ENCODE measurements at places on chromosomes 5 and 9.

- no peak for DNase-seq
Measured at GRCh38 chr9:95268681-95269080, 48.8 kb downstream of the FANCC start.

DNA sequence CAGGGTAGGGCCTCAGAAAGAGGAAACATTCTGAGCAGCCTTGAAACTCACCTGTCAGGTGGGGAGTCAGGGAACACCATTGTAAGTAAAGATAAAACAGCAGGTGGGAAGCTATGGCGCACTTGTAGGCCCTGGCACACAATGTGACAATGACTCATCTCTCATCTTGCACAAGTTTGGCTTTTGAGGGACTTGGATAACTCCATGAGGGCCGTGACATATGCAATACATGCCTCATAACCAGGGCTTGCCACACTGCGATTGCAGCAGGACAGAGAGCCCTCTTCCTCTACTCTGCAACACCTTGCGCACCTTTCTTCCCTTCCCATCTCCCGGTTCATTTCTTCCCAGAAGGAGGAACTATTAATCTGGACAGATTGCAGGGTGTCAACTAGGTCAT is 144.9 kb downstream of the CEP120 start:
- no peak for DNase-seq

- DNase-seq: no peak
Measured at GRCh38 chr9:99516657-99517049, 294.6 kb downstream of the SEC61B start.

DNA sequence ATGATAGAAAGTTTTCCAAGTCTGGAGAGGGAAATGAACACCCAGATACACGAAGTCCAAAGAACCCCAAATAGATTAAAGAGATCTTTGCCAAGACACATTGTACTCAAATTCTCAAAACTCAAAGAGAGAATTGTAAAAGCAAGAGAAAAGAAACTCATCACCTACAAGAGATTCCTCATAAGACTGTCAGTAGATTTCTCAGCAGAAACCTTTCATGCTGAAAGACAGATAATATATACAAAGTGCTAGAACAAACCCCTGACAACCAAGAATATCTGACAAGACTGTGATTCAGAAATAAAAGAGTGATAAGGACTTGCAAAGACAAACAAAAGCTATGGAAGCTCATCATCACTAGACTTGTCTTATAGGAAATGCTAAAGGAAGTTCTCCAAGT is 326.7 kb upstream of the ZNF608 start:
- no peak for DNase-seq

DNA sequence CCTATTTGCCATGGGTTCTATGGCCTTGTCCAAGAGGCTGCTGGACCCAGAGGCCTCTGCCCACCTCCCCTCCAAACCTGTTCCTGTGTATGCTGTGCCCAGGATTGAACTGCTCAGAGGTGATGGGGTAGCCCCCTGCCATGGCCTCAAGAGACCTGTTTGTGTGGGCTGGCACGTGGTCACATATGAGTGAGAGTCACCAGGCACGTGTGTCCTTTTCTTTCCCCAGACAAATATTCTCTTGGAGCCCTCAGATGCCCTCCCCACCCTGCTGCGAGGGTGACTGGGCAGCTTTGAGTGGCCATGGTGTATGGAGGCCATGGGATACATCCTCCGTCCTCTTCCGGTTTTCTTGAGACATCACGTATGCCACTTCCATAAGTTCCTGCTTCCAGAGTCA is 10.9 kb upstream of the TCOF1 start:
- DNase-seq: no peak

DNA sequence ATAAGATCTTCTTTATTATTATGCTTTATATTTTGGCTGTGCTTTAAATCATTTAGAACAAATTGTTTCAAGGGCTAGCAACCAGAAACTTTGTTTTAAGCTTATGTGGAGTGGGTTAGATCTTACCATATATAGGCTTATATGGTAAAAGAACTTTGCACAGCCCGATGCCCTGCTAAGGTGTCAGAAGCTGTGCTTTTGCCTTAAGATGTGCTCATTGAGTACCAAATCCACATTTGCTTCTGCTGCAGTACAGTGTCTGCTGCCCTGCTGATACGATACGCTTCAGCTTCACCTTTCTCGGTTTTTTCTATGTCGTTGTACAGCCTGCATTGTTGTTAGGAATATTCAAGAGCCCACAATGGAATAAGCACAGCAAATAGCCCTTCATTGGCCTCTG is 34.8 kb downstream of the CD180 start:
- DNase-seq: no peak

DNA sequence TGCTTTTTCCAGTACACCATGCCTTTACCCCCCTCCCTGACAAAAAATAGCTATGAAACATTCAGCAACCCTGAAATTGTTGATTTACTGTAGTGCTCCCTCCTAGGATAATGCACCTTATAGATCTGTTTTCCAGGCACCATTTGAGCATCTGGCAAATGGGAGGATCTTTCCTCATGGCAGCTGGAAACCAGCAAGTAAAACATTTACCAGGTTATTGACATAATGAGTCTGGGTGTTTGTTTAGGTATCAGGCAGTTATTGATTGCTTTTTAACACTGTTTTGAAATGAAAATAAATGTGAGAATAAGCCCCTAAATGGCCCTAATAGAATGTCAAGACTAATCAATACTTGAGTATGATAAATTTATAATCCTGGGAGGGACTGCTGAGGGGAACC is 57.3 kb upstream of the KLF4 start:
- DNase-seq: no peak

DNA sequence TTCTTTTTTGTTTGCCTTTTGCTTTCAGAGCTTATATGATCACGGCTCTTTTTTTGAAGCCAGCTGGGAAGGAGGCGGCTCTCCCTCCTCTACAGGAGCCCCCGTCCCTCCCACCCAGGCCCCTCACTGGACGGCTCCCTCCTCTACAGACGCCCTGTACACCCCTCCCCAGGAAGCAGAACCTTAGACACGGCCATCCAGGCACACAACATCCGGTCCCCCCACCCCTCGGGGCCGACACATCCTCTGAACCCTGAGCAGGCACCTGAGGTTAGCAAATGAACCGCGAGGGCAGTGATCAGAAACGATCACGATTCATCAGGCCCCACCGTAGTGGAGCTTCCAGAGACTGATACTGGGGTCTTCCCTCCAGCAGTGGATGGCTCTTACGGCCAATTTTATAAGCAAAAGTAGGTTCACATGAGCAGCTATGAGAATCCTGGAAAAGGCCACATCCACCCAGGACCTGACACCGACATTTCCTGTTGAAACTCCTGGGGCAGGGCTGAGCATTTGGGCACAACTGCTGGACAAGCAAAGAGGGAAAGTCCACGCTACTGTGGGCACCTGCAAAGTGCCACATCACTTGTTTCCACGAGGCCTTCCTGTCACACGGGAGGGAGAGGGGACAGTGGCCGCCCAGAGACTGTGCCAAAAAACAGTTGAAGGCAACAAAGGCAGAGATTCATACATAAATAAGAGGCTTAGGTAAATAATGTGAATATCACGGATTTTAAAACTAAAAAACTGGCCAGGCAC is 78.9 kb downstream of the SEMA4D start:
- no peak for DNase-seq

DNA sequence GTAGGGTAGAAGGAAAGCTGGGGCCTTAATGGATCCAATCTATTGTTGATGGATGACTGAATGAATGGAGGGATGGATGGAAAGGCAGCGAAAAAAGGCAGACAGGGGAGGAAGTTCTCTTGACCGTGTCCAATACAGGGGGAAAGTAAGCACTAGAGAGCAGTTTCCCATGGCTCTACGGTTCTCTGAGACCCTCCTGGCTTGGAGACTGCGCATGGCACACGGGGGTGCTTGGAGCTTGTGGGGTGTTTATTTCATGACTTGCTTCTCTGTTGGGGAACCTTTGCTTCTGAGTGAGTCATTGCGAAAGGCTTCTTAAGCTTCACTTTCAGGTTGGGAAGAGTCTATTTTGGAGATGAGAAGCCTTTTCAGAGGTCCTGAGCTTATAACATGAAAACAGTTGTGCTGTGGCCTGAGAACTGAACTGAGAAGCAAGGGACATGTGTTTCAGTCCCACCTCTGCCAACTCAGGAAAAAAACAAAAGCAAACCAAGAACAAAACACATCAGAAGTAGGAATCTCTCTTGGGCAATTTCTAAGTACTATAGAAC is 12.8 kb upstream of the TEX48 start:
- DNase-seq: no peak

DNA sequence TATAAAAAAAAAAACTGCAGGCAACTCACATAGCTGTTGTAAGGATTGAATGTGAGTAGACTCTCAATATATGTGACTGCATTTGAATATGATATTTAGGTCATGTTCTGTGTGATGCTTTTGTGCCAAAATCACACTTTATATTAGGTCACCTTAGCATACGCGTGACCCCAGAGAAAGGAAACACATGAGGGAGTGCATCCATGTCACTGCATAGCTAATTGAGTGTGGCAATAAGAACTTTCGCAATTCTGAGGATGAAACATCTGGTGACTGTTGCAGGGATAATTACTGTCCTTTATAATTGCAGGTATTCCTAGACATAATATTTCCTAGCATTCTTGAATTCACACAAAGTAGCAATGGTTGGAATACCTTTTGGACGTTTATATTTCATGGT is 459.5 kb upstream of the KLF4 start:
- no peak for DNase-seq

- no peak for DNase-seq
Measured at GRCh38 chr9:121307976-121308375, 40.0 kb downstream of the GSN start.

DNA sequence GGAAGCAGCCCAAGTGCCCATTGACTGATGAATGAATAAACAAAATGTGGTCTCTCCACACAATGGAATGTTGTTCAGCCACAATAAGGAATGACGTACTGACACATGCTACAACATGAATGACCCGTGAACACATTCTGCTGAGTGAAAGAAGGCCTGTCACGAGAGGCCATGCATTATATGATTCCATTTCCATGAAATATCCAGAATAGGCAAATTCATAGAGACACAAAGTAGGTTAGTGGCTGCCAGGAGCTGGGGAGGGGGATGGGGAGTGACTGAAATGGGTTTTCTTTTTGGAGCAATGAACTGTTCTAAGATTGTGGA is 41.4 kb downstream of the BICD2 start:
- no peak for DNase-seq

DNA sequence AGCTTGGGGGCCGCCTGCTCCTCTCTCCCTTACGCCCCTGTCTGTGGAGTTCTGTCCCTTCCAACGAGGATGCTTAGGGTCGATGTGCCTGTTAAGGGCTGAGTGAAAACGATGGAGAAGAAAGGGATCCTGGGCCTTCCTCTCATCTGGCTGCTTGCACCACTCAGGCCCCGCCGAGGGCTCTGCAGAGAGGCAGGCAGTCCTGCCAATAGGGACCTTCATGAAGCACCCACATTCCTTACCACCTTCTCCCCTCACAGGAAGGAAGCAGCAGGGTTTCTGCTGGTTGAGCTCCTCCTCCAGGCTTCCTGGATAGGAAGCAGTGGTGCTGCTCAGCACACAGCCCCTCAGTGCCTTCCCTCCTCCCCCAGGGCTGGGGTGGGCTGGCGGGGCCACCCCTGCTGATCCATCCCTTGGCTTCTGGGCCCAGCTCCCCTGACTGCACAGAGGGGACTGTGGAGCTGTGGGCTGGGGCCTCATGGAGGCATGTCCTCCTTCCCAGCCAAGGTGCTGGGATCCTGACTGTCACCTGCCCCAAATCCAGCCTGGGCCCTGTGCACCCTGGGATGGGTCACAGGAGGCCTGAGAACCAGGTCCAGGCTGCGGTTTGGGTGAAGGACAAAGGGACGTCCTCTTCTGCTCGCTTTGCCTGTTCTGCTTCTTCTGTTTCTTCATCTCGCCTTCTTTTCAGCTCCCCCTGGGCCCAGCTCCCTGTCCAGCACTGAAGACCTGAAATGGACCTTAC is 50.5 kb downstream of the AHRR start:
- no peak for DNase-seq

DNA sequence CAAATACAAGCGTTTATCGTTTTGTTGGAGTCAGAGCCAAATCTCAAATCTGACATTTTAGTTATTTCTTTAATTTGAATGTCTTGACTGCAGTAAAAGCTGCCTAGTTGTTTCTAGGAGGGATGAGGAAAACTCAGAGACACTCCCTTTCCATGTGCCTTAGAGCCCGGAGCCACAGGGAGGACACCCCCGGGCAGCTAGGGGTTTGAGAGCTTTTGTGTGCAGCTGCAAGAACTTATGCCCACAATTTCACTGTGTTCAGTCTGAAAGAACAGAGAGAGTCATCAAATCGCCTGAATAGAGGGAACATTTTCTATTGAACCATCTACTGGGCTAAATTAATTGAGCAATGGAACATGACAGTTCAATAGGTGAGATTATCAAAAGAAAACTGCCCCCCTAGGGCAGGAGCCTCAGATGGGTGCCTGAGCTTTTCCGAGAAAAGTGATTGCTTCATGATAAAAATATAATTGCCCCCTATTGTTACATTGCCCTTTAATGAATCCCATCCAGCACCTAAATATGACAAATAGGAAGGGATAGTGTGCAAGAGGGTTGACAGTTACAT is 709.3 kb upstream of the RGMB start:
- no peak for DNase-seq

DNA sequence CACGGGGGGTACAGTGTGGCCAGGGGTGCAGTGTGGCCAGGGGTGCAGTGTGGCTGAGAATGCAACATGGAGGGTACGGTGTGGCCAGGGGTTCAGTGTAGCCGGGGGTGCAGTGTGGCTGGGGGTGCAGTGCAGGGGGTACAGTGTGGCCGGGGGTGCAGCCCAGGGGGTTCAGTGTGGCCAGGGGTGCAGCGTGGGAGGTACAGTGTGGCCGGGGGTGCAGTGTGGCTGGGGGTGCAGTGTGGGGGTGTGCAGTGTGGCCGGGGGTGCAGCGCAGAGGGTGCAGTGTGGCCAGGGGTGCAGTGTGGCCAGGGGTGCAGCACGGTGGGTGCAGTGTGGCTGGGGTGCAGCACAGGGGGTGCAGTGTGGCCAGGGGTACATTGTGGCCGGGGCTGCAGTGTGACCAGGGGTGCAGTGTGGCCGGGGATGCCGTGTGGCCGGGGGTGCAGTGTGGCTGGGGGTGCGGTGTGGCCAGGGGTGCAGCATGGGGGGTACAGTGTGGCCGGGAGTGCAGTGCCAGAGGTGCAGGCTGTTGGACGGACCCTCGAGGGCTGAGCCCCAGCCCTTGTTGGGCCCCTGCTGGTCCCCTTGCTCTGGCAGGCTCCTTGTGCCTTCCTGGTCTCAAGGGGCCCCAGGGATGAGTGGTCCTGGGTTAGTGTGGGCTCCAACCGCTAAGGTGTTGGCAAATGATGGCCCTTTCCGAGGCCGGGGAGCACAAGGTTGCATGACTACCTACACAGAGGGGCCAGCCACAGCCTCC is 17.9 kb downstream of the TPPP start:
- DNase-seq: no peak

- no peak for DNase-seq
Measured at GRCh38 chr9:107648153-107648715, 158.7 kb upstream of the KLF4 start.

DNA sequence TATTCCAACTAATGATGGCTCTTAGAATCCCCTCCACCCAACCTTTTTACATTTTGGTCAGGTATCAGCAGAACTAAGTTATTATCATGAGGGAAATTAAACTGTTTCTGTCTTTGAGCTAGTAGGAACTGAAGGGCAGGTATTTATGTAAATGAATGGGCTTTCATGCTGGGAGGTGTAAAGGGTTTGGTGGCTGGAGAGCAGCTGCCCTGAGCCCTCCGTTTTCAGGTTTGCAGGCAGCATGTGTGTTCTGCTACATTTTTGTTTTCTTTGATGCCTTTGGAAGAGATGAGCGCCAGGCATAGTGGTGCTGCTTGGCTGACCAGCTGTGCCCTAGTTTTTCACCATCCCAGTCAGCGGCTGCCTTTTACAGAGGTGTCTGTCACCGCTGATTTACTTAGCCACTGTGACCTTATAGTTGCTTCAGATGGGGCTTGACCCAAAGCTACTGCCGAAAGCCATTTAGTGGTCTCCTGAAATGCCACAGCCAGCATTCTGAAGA is 231.9 kb downstream of the MAST4 start:
- no peak for DNase-seq

Data from stimulated activated CD4-positive, alpha-beta T cell treated with anti-CD3 and anti-CD28 coated beads, TNF-alpha, amount 100 ng/mL, for 1 hour (primary cell).